ENCODE measurements at places on chromosomes 4 and X.

DNA sequence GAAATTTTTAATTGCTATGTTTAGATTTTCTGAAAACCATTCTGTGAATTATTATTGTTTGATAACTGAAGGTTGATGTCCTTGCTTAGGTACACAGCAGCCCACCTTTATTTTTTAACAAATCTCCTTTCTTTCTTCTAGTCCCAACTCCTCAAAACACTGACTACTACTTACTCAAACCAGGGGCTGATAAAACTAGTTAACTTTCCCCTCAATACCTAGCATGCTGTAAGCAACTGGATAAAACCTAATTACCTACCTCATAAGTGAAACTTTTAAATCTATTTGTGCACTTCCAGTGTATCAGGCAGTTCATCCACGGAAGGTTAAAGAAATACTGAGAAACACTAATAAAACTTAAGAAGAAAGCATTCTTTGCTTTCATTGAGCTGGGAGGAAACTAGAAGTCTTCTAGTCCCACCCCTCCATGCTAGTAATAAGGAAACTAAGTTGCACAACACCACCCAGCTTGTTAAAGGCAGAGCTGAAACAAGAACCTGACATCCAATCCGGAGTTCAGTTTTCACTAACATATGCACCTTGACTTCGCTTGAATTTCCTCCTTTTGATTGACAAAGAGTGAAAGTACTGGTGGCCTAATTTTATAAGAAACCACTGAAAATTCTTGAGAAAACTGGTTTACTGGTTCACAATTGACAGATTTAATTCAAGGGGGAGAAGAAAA is 180.2 kb upstream of the TET2 start:
- no peak for DNase-seq

- DNase-seq = no peak
Measured at GRCh38 chr4:87055311-87055710, 120.5 kb downstream of the AFF1 start.

GRCh38 chr4:3363411-3364141 is 70.8 kb downstream of the RGS12 start:
- DNase-seq = no peak

DNA sequence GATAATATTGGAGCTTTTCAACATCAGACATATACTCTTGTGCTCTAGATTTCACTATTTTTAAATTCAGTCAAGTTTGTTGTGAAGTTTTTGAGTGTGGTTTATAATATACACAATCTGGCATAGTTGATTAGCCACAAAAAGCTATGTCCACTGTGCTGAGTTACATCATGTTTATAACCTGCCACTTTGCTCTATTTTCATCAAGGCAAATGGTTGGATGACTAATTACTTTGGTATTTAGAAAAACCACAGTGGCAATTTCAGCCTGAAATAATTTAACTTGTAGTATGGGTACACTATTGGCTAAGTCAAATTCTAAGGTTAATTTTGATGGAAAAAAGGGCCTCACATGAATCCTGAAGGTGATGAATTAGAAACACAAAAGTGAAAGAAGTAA is 262.6 kb downstream of the C4orf33 start:
- DNase-seq = no peak

DNA sequence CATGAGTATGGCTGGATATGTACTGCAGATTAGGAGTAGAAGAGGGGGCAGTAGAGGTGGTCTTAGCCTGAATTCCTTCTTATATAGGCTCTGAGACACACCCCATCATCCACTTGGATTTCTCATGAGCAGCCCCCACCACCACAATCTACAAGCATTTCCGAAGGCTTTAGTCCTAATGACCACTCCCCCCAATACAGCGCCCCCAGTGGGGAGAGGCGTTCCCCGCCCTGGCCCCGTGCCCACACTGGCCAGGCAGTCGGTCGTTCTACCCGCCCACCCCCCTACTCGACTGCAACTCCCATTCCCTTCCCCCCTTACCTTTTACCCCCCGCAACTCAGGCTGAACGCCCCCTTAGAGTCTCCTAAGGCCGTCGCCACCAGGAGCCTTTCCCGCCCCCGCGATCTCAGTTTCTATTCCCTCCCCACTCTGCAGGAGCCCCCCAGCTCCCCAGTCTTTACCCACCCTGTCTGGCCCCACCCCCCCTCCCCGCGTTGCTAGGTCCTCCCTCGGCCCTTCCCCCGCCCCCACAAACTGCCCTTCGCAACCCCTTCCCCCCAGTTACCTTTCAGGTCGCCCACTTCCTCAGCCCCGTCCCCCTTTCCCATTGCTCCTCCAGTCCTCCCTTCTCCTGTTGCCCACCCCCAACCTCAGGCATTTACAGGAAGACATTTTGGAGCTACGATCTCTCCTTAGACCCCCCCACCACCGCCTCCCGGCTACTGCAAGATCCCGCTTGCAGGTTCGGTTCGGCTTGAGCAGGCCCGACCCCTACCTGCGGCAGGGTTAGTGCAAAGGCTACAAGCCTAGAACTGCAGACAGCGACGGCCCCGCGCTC is 468 bp downstream of the ZMYM3 start:
- DNase-seq = peak; percentile 21

DNA sequence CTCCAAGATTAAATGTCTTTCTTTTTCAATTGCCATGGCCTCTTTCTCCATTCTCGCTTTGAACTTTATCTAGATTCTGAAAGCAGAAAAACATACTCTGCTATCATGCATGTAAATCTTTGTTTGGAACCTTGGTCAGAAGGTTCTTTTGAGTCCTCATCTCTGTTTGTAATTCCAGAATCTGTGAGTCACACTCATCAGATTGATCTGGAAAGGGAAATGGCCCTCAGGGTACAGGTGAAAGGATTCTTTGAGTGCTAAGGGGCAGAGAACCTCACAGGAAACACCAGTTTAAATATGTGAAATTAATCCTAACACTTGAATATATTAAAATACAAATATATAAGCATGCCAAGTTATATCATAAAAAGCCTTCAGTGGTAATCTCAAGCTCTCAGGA is 211.0 kb upstream of the ADGRL3 start:
- DNase-seq = no peak

DNA sequence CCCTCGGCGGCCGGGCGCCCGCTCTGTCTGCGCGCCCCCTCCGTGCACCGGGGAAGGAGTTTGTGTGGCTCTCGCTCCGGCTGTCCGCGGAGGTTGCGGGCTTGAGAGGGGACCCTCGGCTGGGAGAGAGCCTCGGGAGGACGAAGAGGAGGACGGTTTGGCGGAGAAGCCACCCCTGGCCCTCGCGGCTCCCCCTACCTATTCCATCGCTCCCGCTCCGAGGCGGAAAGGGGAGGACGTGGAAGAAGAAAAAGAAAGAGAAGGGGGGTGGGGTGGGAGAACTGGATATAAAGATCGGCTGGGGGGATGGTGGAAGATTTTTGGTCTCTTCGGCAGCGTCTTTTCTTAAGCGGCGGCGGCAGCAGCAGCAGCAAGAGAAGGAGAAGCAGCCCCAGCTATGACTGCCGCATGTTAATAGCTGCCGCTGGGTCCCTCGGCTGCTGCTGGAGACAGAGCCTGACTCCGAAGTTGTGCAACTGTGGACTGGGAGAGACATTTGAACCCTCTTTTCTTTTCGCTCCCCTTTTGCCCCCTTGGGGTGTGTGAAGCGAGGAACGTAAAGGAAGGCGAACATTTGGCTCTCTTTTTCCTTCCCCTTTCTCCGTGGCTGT is 895 bp downstream of the ADGRL3 start:
- peak; percentile 54 for DNase-seq

DNA sequence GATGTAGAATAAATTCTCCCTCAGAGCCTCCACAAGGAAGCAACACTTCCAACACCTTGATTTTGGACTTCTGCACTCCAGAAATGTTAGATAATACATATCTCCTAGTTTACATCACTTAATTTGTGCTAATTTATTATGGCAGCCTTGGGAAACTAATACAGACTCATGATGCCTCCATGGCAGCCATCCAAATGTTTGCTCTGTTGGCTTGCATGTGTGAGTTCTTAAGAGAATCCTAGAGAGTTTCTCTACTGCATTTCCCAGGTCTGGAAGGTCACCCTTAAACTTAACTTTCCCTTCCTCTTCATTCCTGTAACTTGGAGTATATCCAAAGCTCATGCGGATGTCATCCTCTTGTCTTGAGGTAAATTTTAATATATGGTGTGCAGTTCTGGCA is 956.1 kb downstream of the ADGRL3 start:
- DNase-seq = no peak

DNA sequence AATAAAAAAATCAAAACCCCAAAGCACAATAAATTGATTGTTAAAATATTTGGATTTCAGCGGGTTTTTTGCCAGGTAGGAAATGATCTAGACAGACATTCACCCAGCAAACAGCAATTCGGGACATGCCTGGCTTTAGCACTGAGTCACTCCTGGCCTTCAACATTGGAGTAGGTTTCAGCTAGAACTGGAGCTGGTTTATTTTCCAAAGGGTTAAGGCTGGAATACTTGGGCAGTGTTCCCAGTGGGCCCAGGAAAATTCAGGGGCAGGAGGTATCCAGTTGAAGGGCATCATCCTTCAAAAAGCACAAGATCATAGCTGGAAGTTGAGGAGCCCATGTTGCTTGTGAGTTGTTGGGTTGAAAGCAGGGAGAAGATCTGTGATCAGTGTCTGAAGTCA is 41.0 kb downstream of the TXLNG start:
- DNase-seq = no peak

DNA sequence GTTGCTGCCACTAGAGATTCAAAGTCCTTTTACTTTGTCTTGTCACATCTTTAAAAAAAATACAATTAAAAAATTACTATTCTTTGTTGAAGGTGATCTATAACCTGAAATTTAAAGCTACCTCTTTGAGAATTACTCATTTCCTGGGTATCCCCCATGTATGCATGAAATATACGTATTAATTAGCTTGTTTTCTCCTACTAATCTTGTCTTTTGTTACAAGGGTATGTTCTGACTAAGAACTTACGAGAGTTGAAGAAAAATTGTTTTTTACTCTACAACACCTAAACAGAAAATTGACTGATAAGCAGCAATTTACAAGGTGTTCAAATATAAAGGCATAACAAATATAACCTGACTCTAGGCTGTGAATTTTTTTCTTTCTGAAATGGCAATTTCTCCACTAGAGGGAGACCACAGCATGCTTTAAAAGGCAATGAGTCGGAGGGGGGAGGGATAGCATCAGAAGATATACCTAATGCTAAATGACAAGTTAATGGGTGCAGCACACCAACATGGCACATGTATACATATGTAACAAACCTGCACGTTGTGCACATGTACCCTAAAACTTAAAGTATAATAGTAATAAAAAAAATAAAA is 249.6 kb downstream of the OPHN1 start:
- DNase-seq = peak; percentile 13

DNA sequence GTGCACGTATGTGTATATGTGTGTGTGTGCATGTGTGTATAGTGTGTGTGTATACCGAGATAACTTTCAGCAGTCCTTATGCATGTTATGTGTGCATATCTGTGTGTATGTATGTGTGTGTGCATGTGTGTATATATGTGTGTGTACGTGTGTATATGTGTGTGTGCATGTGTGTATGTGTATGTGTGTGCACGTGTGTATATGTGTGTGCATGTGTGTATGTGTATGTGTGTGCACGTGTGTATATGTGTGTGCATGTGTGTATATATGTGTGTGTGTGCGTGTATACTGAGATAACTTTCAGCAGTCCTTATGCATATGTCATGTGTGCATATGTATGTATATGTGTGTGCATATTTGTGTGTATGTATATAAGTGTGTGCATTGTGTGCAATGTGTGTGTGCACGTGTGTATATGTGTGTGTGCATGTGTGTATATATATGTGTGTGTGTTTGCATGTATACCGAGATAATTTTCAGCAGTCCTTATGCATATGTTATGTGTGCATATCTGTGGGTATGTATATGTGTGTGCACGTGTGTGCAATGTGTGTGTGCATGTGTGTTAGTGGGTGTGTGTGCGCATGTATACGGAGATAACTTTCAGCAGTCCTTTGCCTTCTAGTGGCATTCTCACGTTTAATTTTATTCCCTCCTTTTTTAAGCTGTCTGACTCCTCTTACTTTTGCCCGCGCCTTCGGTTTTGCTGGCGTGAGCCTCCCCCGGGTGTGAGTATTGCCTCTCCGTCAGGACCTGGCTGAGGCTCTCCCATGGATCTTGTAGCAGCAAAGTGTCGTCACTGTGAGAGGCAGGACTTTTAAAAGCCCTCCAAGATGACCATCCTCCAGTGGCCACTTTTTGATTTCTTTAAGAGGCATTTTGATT is 99.6 kb upstream of the SHOX start:
- DNase-seq = no peak

DNA sequence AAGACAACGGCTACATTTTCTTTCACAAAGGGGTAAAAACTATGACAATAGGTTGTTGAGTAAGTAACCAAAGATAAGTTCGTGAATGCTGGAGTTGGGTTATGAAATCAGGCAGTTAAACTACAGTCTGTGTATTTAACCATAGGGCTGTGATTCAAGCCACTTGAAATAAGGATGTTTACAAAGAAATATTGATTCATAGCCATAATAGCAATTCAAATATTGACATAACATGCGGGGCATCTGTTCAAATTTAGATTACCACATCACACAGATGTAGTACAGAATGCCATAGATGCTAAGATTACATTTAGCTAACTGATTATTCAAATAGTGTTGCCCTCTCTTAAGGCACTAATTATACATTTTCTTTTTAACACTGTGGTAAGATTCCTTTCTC is 364.1 kb downstream of the FSTL5 start:
- DNase-seq = peak; percentile 81

DNA sequence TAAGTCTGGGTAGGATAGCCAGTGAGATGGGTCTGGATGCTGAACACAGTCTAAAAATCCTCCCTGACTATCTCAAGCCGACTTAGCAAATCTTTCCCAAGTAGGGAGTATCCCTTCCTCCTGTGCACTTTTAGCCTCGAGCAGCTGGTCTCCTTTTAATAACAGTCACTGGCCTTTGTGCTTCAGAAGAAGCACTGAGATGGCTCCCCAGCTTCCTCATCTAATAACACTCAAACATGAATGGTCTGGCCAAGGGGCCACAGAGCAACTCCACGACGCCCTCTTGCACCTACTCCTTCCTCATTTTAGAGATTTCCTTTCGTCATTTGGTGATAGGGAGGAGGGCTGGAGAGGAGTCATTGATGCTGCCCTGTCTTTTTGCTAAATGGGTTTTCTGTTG is 78.8 kb upstream of the TMEM150C start:
- DNase-seq = no peak

GRCh38 chr4:146265950-146266490 is 51.7 kb downstream of the REELD1 start:
- DNase-seq = no peak

DNA sequence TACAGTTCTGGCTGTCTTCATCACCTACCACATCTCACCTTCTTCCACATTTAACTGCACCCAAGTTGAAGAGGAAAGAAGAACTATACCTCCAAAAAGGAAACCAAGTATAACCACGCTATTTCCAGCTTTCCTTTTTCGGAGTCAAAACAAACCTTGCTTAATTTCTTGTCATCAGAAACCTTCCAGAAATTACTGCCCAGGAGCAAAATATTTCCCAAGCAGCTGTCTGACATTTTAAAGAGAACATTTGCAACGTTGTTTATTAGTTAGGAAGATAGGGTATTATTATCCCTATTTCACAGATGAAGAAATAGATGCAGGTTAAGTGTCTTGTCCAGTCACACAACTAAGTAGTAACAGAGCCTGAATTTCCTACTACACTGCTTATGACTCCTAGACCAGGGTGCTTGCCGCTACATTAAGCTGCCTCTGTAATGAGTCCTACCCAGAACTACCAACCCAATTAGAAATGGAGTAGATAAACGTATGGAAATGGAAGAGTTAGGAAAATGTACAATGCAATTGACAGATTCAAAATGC is 2.2 kb upstream of the ACSL4 start:
- DNase-seq = no peak

- DNase-seq = no peak
Measured at GRCh38 chrX:38275615-38276014, 51.7 kb downstream of the RPGR start.

GRCh38 chr4:37666625-37667071 is 19.5 kb downstream of the RELL1 start:
- DNase-seq = no peak

GRCh38 chr4:138521809-138522208 is 279.7 kb upstream of the SLC7A11 start:
- no peak for DNase-seq
